Activated CD4-positive, CD25-positive, alpha-beta regulatory T cell treated with anti-CD3 and anti-CD28 coated beads, Interleukin-2, amount 50 U/mL, for 24 hours (primary cell): ENCODE measurements at places on chromosomes 12 and 14.
A peak's percentile ranks its signal among the peaks of the same experiment; 100 is the strongest.

DNA sequence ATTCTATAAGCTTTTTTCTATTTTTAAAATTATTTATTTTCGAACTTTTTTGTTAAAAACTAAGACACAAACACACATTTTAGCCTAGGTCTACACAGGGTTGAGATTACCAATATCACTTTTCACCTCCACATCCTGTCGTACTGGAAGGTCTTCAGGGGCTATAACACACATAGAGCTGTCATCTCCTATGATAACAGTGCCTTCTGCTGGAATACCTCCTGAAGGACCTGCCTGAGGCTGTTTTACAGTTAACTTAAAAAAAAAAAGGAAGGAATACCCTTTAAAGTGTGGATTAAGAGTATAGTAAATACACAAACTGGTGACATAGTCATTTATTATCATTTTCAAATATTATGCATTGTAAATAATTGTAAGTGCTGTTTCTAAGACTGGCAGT, 43.0 kb downstream of the RASSF8 start:
- ATAC-seq, result no peak

DNA sequence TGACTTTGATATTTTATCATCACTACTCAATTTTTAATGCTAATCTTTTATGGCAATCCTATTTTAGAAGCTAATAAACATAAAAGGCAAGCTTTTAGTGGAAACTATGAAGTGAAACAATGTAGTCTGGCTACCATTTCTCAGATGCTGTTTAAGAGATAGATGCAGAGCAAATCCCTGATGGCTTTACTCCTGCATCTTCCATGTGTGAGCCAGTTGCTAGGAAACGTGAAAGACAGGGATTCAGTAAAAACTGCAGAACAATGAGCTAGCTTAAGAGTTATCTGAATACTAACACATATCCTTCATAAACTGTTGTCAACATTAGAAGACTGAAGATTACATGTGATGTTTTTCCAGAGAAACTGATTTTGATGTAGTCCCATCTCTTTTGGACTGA, 112.6 kb downstream of the SLC2A13 start:
- no peak for ATAC-seq

DNA sequence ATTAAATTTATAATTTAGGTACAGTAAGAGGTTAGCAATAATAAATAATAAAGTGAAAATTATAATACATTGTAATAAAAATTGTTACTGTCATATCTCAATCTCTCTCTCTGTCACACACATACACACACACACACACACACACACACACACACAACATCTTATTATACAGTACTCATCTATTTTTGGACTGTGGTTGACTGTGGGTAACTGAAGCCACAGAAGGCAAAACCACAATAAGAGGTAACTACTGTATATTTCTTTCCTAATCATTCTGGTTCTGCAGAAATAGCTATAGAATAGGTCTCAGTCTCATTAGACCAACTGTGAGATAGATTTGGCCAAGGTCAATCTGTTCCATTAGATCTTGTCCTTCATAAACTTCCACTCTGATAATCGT, 33.1 kb upstream of the PTPRO start:
- ATAC-seq, result no peak

- ATAC-seq, result no peak
Measured at GRCh38 chr12:12353807-12354206, 3.1 kb upstream of the BORCS5 start.

DNA sequence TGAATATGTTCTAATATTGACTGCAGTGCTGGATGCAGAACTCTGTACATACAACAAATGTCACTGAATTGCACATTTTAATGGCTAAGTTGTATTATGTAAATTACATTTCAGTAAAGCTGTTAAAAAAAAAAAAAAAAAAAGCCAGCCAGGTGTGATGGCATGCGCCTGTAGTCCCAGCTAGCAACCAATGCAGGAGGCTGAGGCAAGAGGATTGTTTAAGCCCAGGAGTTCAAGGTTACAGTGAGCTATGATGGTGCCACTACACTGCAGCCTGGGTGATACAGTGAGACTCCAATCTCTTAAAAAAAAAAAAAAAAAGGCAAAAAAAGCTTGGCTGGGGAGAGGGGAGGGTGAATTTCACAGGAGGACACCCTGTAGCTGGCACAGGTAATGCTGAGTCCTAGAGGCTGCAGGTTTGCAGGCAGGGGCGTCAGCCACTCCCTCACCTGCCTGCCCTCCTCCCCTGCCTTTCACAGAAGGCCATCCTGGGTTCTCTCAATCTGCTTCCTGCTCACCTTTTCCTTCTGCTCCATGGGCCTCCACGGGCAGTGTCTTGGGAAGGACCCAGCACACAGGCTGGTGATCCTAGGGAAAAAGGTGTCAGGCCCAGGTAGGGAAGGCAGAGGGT, 40.7 kb downstream of the TESC start:
- ATAC-seq, result no peak

- ATAC-seq, result no peak
Measured at GRCh38 chr12:102992297-102992696, 34.8 kb downstream of the ASCL1 start.

- no peak for ATAC-seq
Measured at GRCh38 chr12:125304029-125304428, 238.8 kb downstream of the AACS start.

DNA sequence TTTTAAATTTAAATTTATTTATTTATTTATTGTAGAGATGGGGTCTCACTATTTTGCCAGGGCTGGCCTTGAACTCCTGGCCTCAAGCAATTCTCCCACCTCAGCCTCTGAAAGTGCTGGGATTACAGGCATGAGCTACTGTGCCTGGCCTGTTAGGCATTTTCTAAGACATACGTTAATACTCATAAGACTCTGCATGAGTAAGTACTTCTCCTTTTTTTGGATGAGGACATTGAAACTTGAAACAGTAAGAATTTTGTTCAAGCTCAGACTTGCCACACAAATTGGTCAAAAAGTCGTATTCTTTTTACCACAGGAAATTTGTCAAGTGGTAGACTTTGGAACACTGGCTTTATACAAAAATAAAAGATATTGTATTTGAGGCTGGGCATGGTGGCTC, 187.4 kb upstream of the RASSF8 start:
- no peak for ATAC-seq

GRCh38 chr14:72847721-72848120, 46.2 kb downstream of the DPF3 start:
- no peak for ATAC-seq

DNA sequence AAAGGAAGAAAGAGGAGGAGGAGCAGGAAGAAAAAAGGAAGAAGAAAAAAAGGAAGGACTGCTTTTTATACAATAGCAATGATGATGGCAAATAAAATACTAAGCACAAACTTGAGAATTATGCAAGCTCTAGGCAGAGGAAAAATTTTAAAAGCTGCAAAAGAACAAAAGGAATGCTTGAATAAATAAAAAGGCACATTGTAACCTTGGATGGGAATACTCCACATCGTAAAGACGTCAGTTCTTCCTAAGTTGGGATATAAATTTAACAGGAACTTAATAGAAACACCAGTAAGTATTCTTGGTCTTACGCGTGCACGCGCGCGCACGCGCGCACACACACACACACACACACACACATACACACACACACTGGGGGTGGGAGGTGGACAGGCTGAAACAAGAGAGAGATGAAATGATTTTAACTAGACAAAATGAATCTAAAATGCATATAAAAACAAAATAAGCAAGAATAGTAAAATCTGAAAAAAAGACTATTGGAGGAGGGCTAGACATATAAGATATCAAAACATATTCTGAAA, 43.0 kb downstream of the SERPINA3 start:
- no peak for ATAC-seq

- ATAC-seq, result no peak
Measured at GRCh38 chr14:23055621-23056144, 1.6 kb downstream of the CDH24 start.

DNA sequence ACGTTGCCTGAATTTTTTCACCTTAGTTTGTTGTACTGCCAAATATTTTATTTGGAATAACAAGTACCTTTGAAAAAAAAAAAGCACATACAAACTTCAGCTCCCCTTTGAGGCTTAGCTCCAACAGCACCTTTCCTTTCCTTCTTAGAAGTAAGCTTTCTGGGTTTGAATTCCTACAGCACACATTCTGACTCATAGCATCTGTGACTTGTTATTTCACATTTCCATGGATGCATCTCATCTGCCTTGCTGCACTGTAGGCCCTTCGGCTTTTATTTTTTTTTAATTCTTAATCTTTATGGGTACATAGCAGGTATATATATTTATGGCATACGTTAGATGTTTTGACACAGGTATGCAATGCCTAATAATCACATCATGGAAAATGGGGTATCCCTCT, 7.2 kb downstream of the LGALS3 start:
- ATAC-seq, result no peak

DNA sequence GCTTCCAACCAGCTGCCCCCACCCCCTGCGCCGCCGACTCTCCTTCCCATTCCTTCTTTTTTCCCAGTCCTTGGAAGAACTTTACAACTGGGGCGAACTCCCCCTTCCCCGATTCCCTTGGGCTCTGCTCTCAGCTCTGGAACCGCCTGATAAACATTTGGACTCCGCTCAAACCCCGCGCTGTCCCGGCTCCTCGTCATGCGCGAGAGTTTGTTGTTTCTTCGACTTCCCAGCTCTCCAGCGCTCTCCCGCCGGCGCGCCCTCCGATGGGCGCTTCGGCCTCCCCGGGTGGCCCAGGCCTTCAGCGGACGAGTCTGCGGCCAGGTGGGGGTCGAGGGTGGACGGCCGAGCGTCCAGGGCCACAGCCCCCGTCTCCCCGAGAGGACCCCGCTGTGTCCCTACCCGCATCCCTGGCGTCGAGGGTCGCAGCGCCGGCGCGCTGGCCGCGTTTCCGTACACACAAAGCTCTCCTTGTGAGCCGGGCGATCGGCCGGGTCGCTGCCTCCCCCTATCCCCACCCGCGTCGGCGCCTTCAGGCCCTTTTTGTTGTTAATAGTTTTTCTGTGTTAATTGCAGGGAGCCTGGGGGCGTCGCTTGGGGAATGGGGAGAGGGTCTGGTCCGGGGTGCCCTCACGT, 847 bp downstream of the MMP14 start:
- no peak for ATAC-seq

- peak; percentile 2 for ATAC-seq
Measured at GRCh38 chr12:95218150-95219133, 835 bp downstream of the VEZT start.

DNA sequence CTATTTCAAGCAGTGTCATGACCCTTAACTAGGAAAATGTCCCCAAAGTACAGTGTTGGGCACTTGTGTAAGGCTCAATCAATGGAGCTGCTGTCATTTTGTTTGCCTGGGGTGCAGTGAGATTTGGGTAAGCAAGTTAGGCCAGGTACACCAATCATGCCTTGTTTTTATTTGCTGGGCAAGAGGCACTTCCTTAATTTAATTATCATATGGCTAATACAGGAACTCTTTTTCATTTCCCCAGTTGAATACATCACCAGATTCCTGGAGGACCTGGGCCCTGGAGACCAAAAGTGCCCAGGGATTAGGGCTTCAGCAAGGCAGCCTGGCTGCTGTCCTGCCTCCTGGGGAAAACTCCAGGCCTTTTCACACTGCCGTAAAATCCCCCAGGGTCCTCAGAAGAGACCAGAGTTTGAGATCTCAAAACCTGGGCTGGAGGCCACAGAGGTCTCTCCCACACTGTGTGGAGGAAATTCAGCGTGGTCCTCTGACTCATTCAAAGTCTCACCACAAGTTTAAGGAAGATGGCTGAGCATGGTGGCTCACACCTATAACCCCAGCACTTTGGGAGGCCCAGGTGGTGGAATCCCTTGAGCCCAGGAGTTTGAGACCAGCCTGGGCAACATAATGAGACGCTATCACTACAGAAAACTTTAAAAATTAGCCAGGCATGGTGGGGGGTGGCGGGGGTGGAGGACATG, 28.4 kb upstream of the FOXN3 start:
- peak; percentile 84 for ATAC-seq

DNA sequence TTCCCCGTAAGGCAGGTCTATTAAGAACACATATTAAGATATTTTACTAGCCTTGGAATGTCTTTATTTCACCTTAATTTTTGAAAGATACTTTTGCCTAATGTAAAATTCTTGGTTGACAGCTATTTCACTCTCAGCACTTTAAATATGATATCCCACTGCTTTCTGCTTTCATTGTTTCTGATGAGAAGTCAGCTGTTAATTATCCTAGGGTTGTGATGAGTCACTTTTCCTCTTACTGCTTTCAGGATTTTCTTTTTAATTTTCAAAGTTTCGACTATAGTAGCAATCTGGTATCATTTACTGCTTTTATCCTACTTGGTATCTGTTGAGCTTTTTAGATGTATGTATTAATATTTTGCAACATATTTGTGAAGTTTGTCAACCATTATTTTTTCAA, 578.9 kb upstream of the ATP2B1 start:
- no peak for ATAC-seq

DNA sequence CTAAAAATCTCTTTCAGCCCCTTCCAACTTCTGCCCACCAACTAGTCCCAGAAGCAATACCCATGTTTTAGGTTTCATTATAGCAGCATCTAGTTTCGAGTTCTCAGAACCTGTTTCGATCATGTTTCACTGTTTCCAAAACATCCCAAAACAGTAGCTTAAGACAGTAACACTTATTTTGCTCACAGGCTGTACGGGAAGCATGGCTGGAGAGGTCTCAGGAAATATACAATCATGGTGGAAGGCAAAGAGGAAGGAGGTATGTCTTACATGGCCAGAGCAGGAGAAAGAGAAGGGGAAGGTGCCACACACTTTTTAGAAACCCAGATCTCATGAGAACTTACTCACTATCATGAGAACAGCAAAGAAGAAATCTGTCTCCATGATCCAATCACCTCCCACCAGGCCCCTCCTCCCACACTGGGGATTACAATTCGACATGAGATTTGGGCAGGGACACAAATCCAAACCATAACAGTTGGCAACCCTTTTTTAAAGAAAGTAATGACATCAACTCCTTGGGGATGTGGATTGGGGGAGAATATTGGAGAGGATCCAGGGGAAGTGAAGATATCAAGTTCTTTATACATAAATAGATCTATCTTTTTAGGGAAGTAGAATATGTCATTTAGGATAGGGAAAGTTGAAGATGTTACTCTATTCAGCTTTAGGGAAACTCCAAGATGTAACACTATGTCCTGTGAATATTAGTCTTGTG, 269.9 kb upstream of the PLEKHG7 start:
- ATAC-seq, result peak; percentile 62

DNA sequence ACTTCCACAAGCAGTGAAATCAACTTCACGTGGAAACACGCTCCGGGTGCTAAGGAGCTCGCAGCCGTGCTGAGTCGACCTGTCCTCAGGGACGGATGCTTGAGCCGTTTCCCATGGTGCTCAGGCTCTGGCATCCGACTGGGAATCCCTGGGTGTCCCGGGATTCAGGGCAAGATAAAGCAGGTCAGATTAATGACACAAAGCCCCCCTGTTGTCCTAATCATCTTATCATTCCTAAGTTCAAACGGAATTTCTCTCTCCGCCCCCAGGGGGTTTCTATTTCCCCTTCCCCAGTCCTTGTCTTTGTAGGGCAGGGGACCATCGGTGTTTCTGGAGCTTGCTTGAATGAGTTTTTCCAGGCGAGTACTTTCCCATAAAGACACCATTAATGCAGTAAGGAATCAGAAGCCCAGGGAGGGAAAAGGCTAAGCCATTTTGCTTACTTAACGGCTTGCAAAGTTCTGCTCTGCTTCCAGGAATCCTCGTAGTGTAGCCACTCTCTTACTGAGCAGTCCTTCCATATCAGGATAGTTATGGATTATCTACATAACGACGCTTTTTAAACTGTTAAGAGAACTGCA, 116.5 kb downstream of the TMEM132C start:
- ATAC-seq, result no peak

- ATAC-seq, result no peak
Measured at GRCh38 chr14:91519239-91520036, 9.3 kb upstream of the PPP4R3A start.
